ENCODE measurements at places on chromosomes 3 and 15. TPM values are rescaled to one million over a fixed set of nuclear protein-coding genes. Genes with fewer than 3 reads are reported as not detected.

The ANKRD63 gene
- total RNA-seq: 0.58 TPM

The FBXO40 gene
- 1.5 TPM for total RNA-seq

The PYGO1 gene
- total RNA-seq: 13.1 TPM

The DCBLD2 gene
- 50.6 TPM for total RNA-seq

The GLCE gene
- total RNA-seq: 38.5 TPM

The CLCN2 gene
- 13.4 TPM for total RNA-seq

Measured in metanephros (tissue), 2 donors.